ENCODE measurements at places on chromosomes 11 and 22.
A peak's percentile ranks its signal among the peaks of the same experiment; 100 is the strongest.

DNA sequence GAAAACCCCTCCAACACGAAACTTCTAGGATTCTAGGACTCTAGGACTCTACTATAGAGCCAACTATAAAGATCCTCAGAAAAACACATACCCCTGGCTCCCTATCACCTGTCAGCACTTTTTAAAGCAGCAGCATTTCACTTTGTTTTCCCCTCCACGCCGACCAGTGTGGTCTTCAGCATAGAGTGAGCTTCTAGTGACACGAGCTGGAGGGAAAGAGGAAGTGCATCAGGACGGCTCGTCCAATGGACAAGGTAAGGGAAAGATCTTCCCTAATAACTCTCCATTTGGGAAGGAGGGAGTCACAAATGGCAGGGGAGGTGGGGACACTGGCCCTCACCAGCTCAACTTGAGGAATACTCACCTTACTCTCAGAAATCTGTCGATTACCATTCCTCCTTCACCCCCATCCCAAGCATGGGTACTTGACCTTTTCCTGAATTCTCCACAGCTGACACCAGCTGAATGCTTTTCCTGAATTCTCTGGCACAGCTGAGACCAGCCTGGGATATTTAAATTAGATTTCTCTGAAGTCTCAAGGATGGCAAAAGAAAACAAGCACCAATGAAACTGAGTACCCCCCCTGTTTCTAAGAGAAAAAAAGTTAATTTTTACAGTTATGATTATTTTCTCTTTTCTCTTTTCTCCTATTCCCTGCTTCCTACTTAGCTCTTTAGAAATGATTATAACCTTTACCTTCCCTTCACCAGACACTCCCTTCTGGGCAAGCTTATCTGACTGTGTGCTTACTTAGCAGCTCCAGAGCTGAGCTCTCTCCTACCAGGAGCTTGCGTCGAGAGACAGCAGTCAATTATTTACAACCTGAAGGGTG is 33.3 kb upstream of the NNMT start:
- DNase-seq = peak; percentile 40

- no peak for DNase-seq
Observed at GRCh38 chr22:21666786-21667185, 974 bp downstream of the PPIL2 start.

DNA sequence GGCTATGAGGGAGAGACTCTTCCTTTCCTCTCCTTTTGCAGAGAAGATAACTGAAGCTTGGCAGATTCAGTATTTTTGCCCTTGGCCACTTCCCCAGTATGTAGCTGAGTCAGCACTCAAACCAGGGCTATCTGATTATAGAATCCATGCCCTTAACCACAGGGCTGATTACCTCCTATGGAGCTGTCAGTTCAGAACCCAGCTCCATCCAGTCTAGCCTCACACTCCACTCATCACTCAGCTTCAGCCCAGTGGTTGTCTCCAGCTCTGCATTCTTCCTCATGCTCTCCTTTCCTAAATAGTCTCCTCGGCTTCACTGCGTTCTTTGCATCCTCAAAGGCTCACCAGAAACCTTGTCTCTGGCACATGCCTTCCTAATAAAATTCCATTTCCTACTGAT is 151.6 kb upstream of the BLID start:
- DNase-seq = no peak

GRCh38 chr11:6646918-6647679 is 8.5 kb downstream of the DCHS1 start:
- no peak for DNase-seq
